ENCODE measurements at places on chromosomes 12 and 14. TPM values are rescaled to one million over a fixed set of nuclear protein-coding genes. Genes with fewer than 3 reads are reported as not detected.

DNA sequence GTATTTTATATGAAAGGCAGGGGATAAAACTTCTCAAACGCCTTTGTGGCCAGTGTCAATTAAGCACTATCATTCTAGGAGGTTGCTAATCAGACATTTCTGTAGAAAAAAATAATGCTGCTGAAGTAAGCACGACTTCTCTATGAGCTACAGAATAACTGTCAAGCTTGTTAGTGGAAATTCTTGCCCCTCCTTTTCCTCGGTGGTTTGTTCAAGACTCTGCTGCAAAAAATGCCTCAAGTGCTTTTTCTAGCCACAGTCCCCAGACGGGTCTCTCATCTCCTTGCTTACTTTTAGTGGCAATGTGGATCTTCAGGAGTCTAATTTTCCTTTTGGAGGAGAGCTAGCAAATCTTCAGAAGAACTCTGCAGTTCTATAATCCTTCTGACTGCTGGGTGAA, 452.0 kb downstream of the FUT8 start:
- DNase-seq, result no peak

Gene GLS2
- 2.0 TPM for total RNA-seq

Gene CLEC1B
- total RNA-seq, result 2.1 TPM

Gene ADSS1
- total RNA-seq, result 20.5 TPM

GRCh38 chr12:107921062-107921461, 146.6 kb downstream of the ASCL4 start:
- no peak for DNase-seq

DNA sequence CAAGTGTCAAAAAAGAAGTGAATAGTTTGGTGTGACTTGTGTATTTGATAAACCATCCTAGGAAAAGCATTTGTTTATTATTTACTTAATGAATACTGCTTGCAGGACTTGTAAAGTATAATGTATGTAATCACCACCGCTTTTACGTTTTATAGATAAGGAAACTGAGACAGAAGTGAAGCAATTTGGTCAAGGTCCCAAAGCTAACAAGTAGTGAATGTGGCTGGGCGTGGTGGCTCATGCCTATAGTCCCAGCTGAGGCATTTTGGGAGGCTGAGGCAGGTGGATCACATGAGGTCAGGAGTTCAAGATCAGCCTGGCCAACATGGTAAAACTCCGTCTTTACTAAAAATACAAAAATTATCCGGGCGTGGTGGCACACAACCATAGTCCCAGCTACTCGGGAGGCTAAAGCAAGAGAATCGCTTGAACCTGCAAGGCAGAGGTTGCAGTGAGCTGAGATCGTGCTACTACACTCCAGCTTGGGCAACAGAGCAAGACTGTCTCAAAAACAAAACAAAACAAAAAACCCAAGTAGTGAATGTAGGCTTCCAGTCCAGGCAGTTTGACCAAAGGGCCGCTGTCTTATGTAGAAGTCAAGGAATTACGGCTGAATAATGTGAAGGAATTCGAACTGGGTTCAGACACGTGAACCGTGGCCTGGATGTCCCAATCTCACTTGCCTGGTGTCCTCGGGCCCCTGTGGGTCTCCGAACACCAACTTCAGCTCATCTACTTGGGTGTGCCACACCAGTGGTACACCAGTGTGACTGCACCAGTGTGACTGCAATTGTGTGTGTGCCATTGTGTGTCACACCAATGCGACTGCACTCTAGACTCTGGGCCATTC, 88.3 kb upstream of the MED13L start:
- DNase-seq, result no peak

Gene KLHDC1
- total RNA-seq, result 1.9 TPM

GRCh38 chr14:54446161-54446693, 5.1 kb upstream of the CNIH1 start:
- no peak for DNase-seq

Gene SSTR1
- total RNA-seq, result 0.42 TPM
